Dermis blood vessel endothelial cell (primary cell): ENCODE measurements at places on chromosomes 5 and 9. TPM values are rescaled to one million over a fixed set of nuclear protein-coding genes. Genes with fewer than 3 reads are reported as not detected.

- DNase-seq = no peak
Measured at GRCh38 chr5:159199225-159199624, 10.1 kb downstream of the RNF145 start.

Gene LMX1B
- not detected in 2 replicates for total RNA-seq

Gene DAB2IP
- total RNA-seq = 24.3 and 38.4 TPM in 2 replicates

GRCh38 chr5:167242701-167243100, 1048.7 kb upstream of the WWC1 start:
- no peak for DNase-seq

Gene SLC34A1
- not detected in 2 replicates for total RNA-seq

DNA sequence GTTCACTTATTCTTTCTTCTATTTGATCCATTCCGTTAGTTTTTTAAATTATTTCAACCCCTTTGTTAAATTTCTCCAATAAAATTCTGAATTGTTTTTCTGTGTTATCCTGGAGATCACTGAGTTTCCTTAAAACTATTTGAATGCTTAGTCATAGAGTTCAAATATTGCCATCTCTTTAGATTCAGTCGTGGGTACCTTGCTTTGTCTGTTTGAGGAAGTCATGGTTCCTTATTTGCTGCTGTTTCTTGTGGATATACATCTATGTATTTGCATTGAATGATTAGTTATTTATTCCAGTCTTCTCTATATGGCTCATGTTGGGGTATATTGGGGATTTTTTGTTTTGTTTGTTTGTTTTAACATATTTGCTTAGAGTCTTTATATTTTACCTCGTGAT, 80.6 kb downstream of the HINT1 start:
- DNase-seq = no peak

- DNase-seq = no peak
Measured at GRCh38 chr5:132530946-132531345, 12.4 kb downstream of the IL5 start.

GRCh38 chr5:176541338-176542134, 4.3 kb upstream of the RNF44 start:
- peak; percentile 61 for DNase-seq

GRCh38 chr9:116312221-116312620, 158.6 kb downstream of the PAPPA start:
- DNase-seq = no peak

Gene LRRC70
- total RNA-seq = 48.4 and 60.8 TPM in 2 replicates

Gene SLC45A2
- 0.09 TPM in 1 of 2 replicates, not detected in the other for total RNA-seq

DNA sequence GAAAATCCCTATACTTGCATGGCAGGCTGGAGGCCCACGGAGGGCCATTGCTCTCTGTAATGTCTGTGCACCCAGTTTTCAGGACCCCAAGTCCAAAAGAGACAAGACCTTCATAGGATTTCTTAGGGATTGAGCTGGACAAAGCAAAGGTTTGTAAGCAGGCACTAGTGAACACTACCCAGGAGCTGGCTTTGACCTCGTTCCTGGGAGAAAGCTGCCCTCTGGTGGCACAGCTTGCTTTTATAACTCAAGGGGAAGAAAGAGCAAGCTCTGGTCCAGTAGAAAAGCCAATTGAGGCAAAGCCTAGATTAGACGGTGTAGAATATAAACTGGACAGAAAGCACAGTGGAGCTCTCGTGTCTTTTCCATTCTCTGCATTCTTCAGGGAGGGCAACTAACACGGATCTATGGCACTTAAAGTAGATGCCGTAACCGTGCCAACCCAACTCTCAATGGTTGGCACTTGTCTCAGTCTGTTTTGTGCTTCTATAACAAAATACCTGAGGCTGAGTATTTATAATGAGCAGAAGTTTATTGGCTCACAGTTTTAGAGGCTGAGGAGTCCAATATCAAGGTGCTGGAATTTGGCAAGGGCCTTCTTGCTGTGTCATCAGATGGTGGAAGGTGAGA, 7.9 kb downstream of the GABRP start:
- DNase-seq = peak; percentile 88

Gene MARCOL
- not detected in 2 replicates for total RNA-seq

Gene PTGDS
- 0.17 and 0.60 TPM in 2 replicates for total RNA-seq

Gene GABRA1
- total RNA-seq = not detected in 2 replicates

DNA sequence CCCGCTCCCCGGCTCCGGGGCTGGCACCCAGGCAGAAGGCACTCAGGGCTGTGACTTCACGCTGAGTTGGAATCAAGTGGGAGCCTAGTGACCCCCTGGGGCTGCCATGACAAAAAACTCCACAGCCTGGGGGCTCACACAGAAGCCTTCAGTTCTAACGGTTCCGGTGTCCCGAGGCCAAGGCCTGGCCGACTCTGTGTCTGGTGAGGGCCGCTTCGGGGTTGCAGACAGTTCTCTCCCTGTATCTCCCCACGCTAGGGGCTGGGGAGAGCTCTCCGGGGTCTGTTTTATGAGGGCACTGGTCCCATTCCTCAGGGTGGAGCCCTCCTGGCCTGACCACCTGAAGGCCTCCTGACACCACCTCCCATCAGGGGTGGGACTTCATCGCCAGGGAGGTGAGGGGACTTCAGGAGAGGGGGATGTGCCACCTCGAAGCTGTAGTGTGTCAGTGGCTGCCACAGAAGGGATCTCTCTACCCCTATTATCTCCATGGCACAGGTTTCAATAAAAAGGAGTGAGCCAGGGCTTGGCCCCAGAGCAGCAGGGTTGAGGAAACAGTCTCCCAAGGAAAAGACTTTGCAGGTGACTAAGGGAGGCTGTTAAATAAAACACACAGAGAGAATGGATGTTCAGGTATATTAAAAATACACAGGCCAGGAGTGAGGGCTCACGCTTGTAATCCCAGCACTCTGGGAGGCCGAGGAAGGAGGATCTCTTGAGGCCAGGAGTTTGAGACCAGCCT, 1.5 kb upstream of the SLC6A3 start:
- DNase-seq = no peak

DNA sequence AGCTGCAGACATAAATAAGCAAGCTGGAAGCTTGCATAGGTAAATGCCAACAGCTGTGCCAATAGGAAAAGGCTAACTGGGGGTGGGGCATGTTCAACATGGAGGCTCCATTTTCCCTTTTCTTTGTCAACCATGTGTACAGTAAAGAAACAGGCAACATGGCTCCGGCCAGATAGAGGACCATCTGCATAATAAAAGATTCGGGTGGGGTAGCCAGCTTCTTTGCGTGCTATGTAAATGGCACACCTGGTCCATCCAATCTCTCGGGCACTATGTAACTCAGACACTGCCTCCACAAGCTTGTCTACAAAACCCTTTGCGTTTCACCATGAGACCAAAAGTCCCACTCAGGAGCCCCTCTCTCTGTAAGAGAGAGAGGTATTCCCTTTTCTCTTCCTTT, 41.7 kb upstream of the DENND4C start:
- DNase-seq = no peak

GRCh38 chr9:86116425-86116824, 17.1 kb upstream of the GOLM1 start:
- DNase-seq = no peak

Gene PRDM9
- total RNA-seq = not detected in 2 replicates

Gene WASHC1
- total RNA-seq = 4.7 and 4.9 TPM in 2 replicates

Gene SLC6A18
- total RNA-seq = not detected in 2 replicates

GRCh38 chr5:24693609-24694008, 48.8 kb upstream of the CDH10 start:
- no peak for DNase-seq

- DNase-seq = no peak
Measured at GRCh38 chr9:81077572-81077971, 611.8 kb downstream of the TLE1 start.

GRCh38 chr5:180824630-180825476, 22.2 kb upstream of the MGAT1 start:
- DNase-seq = peak; percentile 71

DNA sequence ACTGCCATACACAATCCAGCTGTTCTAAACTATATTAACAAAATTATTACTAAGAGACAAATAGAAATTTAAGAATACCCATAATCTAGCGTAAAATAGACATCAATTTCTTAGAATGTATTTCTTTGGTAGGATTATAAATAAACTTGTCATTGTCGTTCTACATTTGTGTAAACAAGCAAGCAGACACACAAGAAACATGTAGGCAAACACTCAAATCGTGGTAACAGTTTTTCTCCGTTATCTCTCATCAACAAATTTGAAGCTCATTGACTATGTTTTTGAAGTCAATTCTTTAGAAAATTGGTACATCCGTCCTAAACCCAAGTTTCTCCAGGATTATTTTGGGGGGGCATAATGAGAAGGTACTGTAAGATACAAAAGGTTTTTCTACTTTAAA, 832.2 kb downstream of the DTWD2 start:
- DNase-seq = no peak

DNA sequence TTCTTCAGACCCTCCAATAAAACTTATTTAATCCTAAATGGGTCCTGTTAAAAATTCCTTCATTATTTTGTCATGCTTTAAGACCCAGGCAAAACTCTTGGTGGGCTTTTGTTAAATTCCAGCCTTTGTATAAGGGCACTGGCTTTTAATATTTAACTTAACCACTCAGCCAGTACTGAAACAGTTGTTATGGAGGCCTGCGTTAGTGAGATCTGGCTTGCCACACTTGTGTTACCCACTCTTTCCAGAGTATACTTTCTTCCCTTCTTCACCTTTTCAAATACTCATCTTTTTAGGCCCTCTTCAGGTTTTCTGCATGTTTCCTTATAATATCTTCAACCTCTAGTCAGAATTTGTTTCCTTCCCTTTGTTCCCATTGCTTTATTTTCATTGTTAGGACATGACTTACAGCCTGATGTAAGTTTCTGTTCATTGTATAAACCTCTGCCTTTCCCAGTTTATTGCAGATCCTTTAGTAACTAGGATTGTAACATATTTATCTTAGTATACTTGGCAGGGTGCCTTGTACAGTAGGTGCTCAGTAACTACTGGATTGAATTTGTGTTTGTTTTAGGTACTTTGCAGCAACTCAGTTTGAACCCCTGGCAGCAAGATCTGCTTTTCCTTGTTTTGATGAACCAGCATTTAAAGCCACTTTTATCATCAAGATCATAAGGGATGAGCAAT, 48.8 kb downstream of the LNPEP start:
- peak; percentile 28 for DNase-seq

DNA sequence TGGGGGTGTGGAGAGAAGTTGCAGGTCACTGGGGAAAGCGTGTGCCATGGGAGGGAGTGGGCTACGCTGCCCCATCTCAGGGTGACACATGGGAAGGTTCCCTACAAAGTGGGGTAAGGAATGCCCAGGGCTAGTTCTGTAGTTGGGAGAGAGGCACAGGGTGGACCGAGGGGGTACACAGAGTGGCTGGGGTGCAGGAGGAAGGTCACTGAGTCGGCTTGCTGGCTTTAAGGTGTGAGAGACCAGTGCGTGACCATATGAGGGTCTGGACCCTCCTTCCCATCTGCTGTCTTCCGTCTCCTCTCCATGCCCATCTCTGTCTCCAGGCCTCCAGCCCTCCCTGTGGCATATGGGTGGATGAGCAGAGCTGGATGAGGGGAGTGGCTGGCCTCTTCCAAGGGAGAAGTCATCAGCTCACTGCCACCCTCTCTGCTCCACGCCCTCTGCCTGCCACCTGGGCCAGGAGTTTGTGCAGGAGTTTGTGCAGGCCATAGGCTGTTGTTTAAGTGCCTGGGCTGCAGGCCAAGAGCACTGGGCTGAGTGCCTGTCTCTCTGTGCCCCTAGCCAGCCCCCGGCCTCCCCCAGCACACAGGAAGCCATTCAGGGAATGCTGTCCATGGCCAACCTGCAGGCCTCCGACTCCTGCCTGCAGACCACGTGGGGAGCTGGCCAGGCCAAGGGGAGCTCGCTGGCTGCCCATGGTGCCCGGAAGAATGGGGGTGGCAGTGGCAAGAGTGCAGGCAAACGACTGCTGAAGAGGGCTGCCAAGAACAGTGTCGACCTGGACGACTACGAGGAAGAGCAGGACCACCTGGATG, 96.8 kb downstream of the PHF2 start:
- no peak for DNase-seq

Gene CER1
- total RNA-seq = not detected in 2 replicates

Gene DPYSL3
- 37.1 and 50.0 TPM in 2 replicates for total RNA-seq

- peak; percentile 94 for DNase-seq
Measured at GRCh38 chr5:43019614-43020398, 20.3 kb downstream of the ANXA2R start.

Gene SLC25A2
- 0.09 and 0.34 TPM in 2 replicates for total RNA-seq

DNA sequence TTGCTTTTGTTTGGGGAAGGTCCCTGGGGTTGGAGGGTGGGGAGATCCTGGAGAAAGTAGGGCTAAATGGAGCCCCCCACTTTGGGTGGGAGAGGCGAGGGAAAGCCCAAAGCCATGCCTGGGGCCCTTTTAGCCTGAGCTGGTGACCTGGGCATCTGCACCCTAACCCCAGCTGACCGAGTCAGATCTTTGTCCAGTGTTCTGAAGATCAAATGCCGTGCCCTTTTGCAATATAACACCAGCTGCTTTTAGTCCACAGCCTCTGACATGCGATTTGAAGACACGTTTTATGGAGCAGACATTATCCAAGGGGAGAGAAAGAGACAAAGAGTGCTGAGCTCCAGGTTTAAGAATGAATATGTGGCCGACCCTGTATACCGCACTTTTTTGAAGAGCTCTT, 416.5 kb downstream of the KDM4C start:
- DNase-seq = no peak

DNA sequence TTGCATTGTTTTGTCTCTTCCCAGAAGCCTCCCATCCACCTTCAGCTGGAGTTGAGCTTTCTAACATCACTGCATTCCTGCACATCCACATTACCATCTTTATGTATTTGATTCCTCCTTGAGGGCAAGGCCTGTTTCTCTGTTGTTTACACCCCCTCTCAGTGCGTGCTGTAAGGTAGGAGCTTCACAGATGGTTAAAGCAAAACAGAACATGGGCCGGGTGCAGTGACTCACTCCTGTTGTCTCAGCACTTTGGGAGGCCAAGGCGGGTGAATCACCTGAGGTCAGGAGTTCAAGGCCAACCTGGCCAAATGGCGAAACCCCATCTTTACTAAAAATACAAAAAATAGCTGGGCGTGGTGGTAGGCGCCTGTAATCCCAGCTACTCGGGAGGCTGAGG, 110.9 kb downstream of the KCNIP1 start:
- DNase-seq = peak; percentile 85

Gene UBE2D2
- total RNA-seq = 68.5 and 71.6 TPM in 2 replicates

Gene CARD9
- total RNA-seq = 0.34 and 1.1 TPM in 2 replicates

DNA sequence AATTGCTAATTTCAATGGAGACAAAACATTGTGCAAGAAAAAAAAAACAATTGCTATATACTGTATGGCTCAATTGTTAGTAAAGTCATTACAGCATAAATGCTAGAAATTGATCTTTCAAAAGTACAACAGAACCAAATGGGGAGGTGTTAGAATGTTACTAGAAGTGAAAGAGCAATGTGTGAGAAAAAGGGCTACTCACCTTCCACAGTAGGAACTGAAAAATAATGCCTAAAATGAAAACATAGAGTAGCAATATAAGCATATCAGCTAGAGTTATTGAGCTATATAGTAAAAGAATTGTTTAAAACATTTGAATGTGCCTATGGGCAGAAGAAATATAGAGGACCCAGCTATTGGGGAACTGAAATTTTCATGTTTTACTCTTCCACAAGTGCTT, 10.9 kb upstream of the RXFP3 start:
- DNase-seq = no peak
